ENCODE measurements at places on chromosomes 5 and 9.

GRCh38 chr9:110687497-110687896 is 18.9 kb downstream of the MUSK start:
- H3K4me3 ChIP-seq = no peak overlapping the region
- no peaks in the 10 kb centered on the region for H3K36me3 ChIP-seq
- no peak for DNase-seq

- no peak overlapping the region for H3K4me3 ChIP-seq
- no peak for DNase-seq
- H3K27me3 ChIP-seq = no peaks in the 10 kb centered on the region
- no peak overlapping the region for H3K27ac ChIP-seq
Observed at GRCh38 chr9:79591458-79591857, 19.7 kb downstream of the TLE4 start.

DNA sequence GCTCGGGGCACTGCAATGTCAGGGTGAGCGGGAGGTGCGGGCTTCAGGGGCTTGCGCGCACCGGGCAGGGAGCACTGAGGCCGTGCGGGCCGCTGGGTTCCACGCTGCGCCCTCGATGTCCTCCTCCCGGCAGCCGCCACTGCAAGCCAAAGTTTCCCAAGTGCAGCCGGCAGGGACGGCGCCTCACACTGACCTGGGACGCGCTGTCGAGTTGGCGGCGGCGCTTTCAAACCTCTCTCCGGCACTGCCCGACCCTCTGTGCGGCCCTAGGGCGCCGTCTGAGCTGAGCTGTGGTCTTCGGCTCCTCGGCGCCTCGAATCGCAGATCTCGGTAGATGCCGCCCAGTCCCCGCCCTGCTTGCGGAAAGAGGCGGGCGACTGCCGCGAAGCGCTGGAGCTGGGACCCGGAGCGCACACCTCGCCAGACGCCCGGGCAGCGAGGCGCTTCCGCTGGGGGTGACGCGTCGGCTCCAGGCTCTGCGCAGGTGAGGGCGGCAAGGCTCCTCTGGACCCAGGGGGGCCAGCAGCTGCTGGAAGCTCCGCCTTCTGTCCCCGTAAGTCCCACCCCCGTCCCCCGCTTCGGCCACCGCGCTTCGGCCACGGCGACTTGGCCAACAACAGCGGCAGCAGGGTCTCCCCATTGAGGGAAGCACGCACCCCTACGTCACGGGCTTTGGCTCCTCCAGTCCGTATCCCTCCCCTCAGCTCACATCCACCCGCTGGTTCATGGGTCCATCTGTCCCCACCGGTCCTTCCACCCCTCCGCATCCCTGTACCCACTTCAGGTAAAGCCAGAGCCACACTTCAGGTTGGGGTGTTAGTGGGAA is at the start of gene ANKRD34B:
ANKRD34B (minus strand) TSS at position 320 of the 826 bp plus-strand sequence. CDS start 10,261 bp downstream, outside the sequence.
- H3K27me3 ChIP-seq = peaks cover 96% of the 10 kb centered on the region
- peak within 1 kb of the TSS; percentile 70 for H3K4me3 ChIP-seq
- peaks cover 8% of the 10 kb centered on the region for H3K4me1 ChIP-seq
- H3K27ac ChIP-seq = no peak within 1 kb of the TSS
- peak; percentile 80 for DNase-seq
- peaks cover 4% of the 10 kb centered on the region for H3K36me3 ChIP-seq

- DNase-seq = no peak
- no peak overlapping the region for H3K27ac ChIP-seq
- no peaks in the 10 kb centered on the region for H3K4me1 ChIP-seq
- H3K27me3 ChIP-seq = no peaks in the 10 kb centered on the region
- H3K4me3 ChIP-seq = no peak overlapping the region
Observed at GRCh38 chr9:32414856-32415255, 30.4 kb downstream of the ACO1 start.

- H3K4me3 ChIP-seq = no peak overlapping the region
- H3K36me3 ChIP-seq = no peaks in the 10 kb centered on the region
- H3K4me1 ChIP-seq = peaks cover 4% of the 10 kb centered on the region
Observed at GRCh38 chr5:30856242-30856641, 337.2 kb upstream of the CDH6 start.

- no peak for DNase-seq
- no peak overlapping the region for H3K27ac ChIP-seq
- no peaks in the 10 kb centered on the region for H3K27me3 ChIP-seq
- H3K4me3 ChIP-seq = no peak overlapping the region
- no peaks in the 10 kb centered on the region for H3K4me1 ChIP-seq
Observed at GRCh38 chr5:97077246-97077645, 65.2 kb downstream of the LIX1 start.

DNA sequence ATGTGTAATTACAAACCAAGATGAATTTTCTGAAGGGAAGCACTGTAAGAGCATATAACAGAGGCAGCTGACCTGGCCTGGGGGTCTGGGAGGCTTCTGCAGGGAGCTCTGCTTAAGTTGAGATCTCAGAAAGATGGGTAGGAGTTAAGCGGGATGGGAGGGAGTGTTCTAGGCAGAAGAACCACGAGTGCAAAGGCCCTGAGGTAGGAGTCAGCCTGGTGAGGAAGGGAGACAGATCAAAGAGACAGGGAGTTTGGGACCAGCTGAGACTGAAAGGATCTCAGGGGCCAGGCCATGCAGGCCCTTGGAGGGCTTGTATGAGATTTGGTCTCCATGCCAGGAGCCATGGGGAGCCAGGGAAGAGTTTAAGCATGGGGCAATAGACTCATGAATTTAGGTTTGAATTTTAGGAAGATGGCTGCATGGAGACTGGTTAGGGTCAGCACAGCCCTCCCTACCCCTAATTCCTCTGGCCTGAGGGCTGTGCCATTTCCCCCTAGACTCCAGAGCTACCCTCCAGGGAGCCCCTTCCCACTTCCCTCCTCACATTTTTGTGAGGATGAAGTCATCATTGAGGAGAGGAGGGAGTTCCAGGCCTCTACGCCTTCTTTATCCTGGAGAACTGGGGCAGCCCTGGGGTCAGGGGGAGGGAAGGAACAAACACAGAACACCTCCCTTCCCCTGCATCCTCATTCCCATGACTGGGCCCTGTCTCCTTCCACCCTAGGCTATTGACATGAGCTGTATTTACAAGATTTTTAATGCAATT is 4.8 kb upstream of the ARAP3 start:
- peaks cover 8% of the 10 kb centered on the region for H3K27me3 ChIP-seq
- no peak for DNase-seq
- H3K4me3 ChIP-seq = no peak overlapping the region
- no peaks in the 10 kb centered on the region for H3K36me3 ChIP-seq
- H3K27ac ChIP-seq = no peak overlapping the region
- H3K4me1 ChIP-seq = peaks cover 25% of the 10 kb centered on the region

GRCh38 chr9:133621725-133622267 is 12.6 kb upstream of the FAM163B start:
- H3K4me1 ChIP-seq = peaks cover 2% of the 10 kb centered on the region
- no peak overlapping the region for H3K4me3 ChIP-seq
- H3K27ac ChIP-seq = no peak overlapping the region
- DNase-seq = no peak
- peaks cover 13% of the 10 kb centered on the region for H3K27me3 ChIP-seq
- H3K36me3 ChIP-seq = peaks cover 7% of the 10 kb centered on the region

DNA sequence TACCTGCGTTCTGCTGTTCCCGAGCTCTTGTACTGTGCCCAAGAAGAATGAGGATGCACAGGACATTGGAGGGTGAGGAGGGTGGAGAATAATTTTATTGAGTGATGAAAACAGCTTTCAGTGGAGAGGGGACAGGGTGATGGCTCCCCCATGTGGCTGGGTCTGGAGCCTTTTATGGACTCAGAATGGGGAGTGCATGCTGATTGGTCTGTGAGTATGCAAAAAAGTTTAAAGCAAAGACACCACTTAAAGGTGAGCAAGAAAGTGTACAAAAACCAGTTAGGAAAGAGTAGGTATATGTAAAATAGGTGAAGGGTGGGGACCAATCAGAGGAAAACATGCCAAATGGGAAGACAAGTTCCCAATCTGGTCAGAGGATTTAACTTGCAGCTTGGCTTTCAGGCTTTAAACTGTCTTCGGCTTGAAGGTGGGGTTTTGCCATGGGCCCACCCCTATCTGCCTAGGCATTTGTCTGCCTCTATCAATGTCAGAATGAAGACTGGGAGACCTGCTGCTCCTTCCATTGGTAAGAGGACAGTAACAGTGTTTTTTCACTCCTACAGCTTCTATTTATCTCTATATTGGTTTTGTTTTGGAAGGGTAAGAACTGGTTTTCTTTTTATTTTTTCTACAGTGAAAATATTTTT is 118.0 kb upstream of the RAI14 start:
- no peaks in the 10 kb centered on the region for H3K27me3 ChIP-seq
- H3K4me1 ChIP-seq = peaks cover 55% of the 10 kb centered on the region
- peaks cover 19% of the 10 kb centered on the region for H3K36me3 ChIP-seq
- no peak for DNase-seq
- H3K4me3 ChIP-seq = no peak overlapping the region
- no peak overlapping the region for H3K27ac ChIP-seq

- peaks cover 30% of the 10 kb centered on the region for H3K36me3 ChIP-seq
- DNase-seq = no peak
- H3K4me1 ChIP-seq = peaks cover 7% of the 10 kb centered on the region
- H3K4me3 ChIP-seq = no peak overlapping the region
- H3K27me3 ChIP-seq = no peaks in the 10 kb centered on the region
Observed at GRCh38 chr9:114027863-114028465, 50.1 kb downstream of the AMBP start.

DNA sequence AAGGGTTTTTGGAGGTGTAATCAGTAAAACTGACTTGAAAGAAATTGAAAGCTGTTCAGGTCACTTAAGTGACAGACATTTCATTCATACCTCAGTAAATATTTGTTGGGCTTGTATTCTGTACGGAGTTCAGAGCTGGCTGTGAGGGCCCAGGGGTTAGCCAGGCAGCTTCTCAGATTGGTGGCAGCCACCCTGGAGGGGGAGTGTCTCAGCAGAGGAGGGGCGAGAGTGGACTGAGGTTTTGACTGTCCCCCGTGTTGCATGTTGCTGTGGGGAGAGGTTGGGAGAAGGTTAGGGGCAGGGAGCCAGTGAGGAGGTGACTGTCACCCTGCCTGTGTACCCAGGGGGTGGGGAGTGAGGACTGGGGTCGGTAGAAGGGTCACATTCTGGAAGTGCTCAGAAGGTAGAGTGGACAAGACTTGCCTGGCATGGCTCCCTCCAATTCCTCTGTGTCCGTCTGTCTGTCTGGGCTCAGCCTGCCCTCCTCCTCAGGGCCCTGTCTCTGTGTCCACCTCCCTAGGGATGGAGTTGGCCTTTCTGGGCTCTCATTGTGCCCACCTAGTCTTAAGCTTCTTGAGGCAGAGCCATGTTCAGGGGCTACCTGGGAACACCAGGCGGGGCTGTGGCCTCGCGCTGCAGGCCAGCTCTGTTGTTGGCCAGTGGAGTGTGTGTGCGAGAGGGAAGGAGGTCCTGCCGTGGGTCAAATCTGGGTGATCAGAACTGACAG is 4.4 kb downstream of the PHF2 start:
- H3K36me3 ChIP-seq = no peaks in the 10 kb centered on the region
- H3K4me3 ChIP-seq = no peak overlapping the region
- DNase-seq = no peak
- peaks cover 31% of the 10 kb centered on the region for H3K4me1 ChIP-seq
- H3K27me3 ChIP-seq = peaks cover 7% of the 10 kb centered on the region
- peak overlapping the region; percentile 4 for H3K27ac ChIP-seq

DNA sequence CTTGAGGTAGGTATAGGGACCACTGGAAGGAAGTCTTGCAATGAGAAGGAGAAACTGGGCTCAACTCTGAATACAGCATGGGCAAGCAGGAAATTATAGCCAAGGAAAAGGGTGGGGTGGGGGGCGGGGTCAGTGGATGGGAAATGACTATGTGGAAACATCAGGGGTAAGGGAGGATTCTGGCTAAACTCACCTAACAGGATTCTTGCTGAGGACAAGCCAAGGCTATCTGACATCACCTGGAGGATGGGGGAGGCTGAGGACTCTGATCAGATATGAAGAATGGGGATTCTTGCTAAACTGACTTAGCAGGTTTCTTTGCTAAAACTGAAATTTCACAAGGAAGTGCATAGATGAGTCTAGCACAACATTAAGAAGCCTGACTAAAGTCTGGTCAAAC is 40.8 kb downstream of the CTSL start:
- H3K36me3 ChIP-seq = no peaks in the 10 kb centered on the region
- DNase-seq = no peak
- peaks cover 40% of the 10 kb centered on the region for H3K4me1 ChIP-seq
- H3K27me3 ChIP-seq = peaks cover 2% of the 10 kb centered on the region
- H3K27ac ChIP-seq = no peak overlapping the region

DNA sequence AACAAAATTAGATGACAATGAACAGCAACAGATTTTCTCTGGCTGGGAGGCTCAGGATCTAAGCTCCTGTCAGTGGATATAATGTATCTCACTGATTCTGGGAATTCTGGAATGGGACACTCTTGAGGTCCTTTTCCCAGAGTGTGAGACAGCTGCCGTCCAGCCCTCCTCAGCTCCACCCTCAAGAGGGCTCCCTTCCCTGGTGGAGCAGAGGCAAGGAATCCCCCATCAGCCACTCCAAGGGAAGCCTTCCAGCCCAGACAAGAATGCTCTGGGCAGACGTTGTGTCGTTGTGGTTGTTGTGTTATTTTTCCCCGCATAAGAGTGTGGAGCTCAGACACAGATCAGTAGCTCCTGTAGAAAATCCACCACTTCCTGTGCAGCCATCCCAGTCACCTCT is 47.7 kb upstream of the ATP10B start:
- H3K27ac ChIP-seq = no peak overlapping the region
- DNase-seq = peak; percentile 32

GRCh38 chr5:107633171-107633901 is 37.4 kb downstream of the EFNA5 start:
- no peaks in the 10 kb centered on the region for H3K27me3 ChIP-seq
- H3K4me1 ChIP-seq = peaks cover 44% of the 10 kb centered on the region
- H3K36me3 ChIP-seq = no peaks in the 10 kb centered on the region
- no peak overlapping the region for H3K4me3 ChIP-seq
- no peak overlapping the region for H3K27ac ChIP-seq
- no peak for DNase-seq

GRCh38 chr5:31355337-31355736 is 161.9 kb downstream of the CDH6 start:
- no peak for DNase-seq
- no peak overlapping the region for H3K27ac ChIP-seq
- H3K4me1 ChIP-seq = peaks cover 13% of the 10 kb centered on the region
- H3K36me3 ChIP-seq = no peaks in the 10 kb centered on the region
- H3K27me3 ChIP-seq = peaks cover 3% of the 10 kb centered on the region

DNA sequence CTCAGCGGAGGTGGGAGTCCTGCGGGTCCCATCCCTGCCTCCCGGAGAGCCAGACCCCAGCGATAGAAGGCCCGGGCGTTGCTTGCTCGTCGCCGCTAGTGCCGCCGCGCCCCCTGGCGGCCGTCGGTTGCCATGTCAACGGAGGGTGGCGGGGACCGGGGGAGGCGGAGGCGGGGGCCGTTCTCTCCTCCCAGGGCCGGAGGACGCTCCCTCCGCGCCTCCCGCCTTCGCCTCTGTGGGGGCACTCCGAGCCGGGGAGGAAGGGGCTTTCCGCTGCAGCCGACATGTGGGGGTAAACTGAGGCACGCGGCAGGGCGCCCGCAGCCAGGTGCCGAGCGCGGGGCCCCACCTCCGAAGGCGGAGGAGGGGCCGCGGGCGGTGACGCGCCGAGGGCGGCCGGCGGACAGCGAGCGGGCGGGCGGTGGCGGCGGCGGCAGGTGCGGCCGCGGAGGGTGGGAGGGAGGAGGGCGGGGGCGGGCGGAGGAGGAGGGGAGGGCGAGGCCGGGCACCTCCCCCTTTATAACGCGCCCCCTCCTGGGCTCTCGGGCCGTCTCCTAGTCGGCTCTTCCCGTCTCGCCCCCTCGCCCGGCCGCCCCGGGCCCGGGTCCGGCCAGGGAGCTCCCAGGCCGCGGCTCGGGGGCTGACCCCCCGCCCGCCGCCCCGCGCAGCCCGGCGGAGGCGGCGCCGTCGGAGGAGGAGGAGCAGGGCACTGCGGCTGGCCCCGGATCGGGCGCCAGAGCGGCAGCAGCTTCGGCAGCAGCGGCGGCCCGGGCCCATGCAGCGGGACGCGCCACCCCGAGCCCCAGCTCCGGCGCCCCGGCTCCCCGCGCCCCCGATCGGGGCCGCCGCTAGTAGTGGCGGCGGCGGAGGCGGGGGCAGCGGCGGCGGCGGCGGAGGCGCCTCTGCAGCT is 556 bp upstream of the CDK9 start:
- H3K4me1 ChIP-seq = peaks cover 20% of the 10 kb centered on the region
- DNase-seq = peak; percentile 90
- peaks cover 36% of the 10 kb centered on the region for H3K36me3 ChIP-seq
- peak overlapping the region; percentile 97 for H3K4me3 ChIP-seq

All from WTC11 (cell line).